NCI-H524 (cell line): ENCODE measurements at places on chromosomes 3 and 15.
A peak's percentile ranks its signal among the peaks of the same experiment; 100 is the strongest.

GRCh38 chr3:160537729-160538128, 27.6 kb downstream of the KPNA4 start:
- DNase-seq: no peak

DNA sequence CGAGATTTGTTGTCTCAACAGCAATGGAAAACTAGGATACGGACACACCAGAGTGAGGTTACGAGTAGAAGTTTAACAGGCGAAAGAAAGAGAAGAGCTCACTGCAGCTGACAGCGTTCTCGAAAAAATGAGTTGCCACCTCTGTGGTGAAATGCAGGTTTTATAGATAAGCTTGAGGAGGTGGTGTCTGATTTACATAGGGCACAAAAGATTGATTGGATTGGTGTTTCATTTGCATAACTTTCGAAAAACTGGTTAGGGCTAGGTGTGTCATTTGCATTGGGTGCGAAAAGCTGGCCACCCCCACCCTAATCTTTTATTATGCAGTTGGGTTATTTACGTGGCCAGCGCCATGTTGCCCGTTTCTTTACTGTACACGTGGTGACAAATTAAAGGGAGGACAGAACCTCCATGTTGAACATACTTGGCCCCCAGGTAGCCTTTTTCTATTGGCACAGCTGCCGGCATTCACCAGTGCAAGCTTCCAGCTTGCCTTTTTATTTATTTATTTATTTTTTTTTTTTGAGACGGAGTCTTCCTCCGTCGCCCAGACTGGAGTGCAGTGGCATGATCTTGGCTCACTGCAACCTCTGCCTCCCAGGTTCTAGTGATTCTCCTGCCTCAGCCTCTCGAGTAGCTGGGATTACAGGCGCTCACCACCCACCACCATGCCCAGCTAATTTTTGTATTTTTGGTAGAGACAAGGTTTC, 8.3 kb downstream of the IFT122 start:
- no peak for DNase-seq

DNA sequence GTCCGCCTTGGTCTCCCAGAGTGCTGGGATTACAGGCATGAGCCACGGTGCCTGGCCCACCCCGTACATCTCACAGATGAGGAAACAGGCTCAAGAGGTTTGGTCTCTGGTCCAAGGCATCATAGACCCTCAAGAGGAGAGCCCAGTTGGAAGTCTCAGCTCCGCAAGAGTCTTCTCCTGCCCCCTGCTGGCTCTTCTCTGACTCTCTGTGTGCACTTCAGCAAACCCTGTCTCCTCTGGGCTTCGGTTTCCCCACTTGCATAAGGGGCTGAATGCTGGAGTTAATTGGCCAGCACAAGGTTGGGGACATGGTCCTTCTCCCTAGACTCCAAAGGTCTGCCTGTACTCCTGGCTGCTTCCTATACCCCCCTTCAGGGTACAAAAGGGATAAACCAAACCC, 3.9 kb downstream of the MST1R start:
- peak; percentile 78 for DNase-seq

DNA sequence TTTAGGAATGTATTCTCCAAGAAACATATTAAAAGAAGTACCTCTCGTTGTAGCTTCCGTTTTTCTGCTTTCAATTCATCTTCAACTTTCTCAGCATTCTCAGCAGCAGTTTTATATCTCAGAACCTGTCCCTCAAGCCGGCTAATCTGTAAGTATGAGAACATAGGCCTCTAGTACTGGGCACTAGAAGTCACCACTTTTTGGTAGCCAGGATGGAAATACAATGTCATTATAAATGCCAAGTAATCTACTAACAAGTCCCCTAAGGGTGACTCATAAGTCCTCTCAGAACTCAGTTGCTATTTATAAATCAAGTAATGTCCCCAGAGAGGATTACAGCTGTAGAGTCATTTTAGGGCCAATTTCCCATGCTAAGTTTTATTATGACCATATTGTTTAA, 61.1 kb downstream of the MLH1 start:
- no peak for DNase-seq

DNA sequence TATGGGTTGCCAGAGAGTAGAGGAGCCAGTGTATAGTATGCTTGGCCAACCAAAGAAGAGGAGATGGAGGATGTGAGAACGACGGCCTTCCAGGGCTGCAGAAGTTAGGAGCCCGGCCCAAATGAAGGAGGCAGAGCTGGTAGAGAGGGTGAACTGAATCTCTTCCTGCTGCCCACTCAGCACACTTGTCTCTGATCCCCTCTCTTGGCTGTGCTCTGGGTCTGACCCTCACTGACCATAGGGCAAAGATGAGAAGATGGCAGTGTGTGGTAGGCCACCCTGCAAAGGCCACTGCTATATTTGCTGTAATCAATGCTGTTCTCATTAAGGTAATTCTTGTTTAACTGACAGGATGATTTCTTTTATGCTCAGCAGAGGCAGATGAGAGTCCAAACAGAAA, 256.0 kb downstream of the OCA2 start:
- DNase-seq: no peak

- no peak for DNase-seq
Observed at GRCh38 chr3:104676241-104676640, 690.5 kb upstream of the ALCAM start.
